Caki2 (cell line): ENCODE measurements at places on chromosomes 13 and 19. TPM values are rescaled to one million over a fixed set of nuclear protein-coding genes. Genes with fewer than 3 reads are reported as not detected.

The GZMM gene
- not detected in 2 replicates for total RNA-seq

- peak; percentile 21 for DNase-seq
Observed at GRCh38 chr19:42683917-42684513, 56.3 kb downstream of the PSG3 start.

The SPIB gene
- total RNA-seq = not detected in 2 replicates

DNA sequence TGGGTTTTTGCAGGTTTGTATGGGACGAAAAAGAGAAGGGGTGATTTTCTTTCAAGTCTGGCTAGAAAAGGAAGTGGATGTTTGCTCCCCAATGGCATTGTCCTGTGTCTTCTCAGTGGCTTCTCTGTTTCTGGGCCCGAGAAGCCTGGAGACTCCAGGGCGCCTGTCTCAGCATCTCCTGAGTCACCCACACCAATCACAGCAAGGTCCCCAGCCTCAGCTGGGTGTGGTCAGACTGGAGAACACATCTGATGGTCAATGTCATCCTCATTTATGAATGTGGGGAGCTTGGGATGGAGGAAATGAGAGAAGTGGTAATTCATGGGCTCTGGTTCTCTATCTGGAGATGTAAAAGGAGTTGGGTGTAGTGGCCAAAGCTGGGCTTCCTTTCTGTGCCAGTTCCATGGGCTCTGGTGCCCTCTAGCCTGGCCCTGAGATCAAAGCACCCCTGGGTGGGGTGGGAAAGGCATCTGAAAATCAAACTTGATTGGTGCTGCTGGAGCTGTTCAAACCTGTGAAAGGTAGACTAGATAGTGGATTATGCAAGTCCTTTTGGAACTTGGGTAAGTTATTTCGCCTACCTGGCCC, 13.4 kb downstream of the RASL11A start:
- DNase-seq = peak; percentile 33

DNA sequence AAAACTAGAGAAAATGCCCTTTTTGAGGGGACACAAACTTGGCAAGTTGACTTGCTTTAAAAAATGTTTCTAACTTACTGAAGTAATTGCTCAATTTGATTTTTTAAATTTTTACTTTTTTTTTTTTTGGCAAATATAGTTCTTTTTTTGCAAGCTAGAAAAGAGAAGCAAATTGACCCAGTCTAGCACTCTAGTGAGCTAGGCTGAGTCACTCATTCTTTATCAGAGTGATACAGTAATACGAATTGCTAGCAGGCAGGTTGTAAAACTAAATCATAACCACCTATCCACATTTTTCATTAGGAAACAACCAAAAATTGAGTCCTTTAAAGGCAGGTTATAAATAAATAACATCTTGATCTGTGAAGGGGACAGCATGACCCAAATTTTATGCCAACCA, 51.9 kb upstream of the C1QTNF9 start:
- no peak for DNase-seq

DNA sequence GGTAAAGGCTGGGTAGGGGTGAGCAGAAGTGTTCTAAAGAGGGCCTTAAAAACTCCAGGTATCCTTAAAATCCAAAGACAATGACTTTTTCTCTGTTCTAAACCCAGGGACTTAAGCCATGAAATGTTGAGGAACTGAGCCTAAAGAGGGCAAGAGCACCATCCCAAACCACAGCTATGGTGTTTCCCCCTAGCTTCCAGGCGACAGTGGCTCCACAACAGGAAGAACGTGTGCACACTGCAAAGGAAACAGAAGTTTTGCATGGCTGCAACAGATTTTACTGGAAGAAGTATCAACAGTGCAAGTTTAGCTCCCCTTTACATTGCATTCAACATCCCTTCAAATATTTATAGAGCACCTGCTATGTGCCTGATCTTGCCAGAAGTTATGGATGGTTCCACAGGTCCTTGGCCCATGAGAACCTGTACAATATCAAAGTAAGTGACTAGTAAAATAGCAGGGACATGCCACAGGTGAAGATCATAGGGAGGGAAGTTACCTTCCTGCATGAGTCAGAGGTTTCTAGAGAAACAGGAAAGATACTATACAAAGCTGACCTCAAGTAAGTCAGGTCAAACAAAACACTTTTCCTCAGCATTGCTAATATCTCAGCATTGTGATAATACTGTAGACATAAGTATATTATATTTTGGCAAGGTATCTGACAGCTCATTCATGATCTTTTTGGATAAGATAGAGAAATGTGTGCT, 8.4 kb upstream of the KCTD12 start:
- no peak for DNase-seq

- DNase-seq = no peak
Observed at GRCh38 chr13:41568972-41569351, 111.6 kb downstream of the RGCC start.

DNA sequence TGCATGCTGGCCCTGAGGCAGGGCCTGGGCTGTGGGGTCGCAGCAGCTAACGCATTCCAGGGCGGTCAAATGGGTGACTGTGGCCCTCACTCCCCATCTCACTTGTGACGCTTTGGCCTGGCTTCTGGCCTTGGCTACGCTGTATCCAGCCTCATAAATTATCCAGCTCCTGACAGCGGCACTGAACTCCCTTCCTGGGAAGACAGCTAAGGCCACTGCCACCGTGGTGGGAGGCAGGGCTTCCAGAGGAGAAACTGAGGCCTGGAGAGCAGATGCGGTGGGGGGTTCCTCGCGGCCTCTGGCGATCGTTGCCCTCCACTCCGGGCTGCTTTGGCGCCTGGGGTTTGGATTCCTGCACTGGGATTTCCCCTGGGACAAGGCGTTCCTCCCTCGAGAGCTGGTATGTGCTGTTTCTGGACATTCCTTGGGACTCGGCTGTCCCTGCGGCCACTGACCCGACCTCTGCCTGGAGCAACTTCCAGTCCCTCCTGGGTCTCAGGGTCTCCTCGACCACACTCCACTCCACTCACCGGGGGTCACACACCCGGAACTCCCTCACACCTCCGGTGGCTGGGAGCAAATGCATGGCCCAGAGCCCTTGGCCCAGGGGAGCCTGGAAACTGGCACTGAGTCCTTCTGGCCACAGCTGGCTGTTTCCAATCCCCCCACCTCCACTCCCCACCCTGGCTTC, 3.4 kb downstream of the TBXA2R start:
- DNase-seq = no peak

The PNMA8C gene
- total RNA-seq = 0.07 and 0.93 TPM in 2 replicates

DNA sequence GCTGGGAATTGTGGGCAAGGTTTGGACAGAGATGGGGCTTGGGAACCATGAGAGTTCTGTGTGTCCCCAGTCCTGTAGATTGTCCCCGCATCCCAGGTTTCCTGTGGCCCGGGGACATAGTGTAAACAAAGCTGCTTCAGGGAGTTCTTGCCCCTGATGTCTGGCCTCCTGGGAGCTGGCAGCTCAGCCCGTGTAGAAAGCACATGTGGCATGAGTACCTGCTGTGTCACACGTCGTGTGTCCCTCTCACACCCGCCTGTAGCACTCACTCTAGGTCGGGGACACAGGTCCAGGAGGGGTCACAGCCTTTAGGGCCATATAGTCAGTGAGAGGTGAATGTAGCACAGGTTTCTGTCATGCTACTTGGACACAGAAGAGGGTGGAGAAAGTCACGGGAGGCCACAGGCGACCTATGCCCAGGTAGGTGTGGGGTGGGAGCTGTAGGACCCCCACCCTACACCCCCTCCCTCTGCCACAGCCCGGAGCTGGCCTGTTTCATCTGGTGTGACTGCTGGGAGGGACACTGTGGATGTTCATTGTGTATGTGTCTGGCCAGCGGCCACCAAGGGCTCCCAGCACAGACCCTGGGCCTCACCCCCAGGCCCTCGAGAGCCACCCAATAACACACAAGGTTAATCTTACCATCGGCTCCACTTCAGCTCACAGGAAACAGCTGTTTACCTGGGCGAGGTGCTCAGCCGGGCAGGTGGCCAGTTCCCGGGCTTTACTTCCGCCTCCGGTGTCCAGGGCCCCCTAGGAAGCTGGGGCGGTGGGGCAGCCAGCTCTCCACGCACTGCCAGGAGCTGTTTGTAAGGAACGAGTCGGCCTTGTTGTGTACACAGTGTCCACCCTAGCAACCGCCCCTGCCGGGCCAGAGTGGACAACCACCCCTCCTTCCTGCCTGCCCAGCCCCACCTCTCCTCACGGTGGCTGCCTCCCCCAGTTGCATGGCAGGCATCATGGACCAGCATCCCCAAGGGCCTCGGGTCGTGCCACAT, 49.7 kb downstream of the COMP start:
- no peak for DNase-seq

- no peak for DNase-seq
Observed at GRCh38 chr13:80862456-80862855, 521.5 kb upstream of the SPRY2 start.

The OR7A5 gene
- total RNA-seq = not detected in 2 replicates

GRCh38 chr19:1549332-1549945, 18.7 kb downstream of the MEX3D start:
- no peak for DNase-seq

The ZNF565 gene
- 1.6 and 2.0 TPM in 2 replicates for total RNA-seq

- DNase-seq = no peak
Observed at GRCh38 chr19:32364040-32364439, 18.6 kb downstream of the ZNF507 start.

The KPNA3 gene
- total RNA-seq = 5.3 and 7.6 TPM in 2 replicates
